ENCODE measurements at places on chromosomes 12 and 14.

- DNase-seq = no peak
- H3K27ac ChIP-seq = no peak overlapping the region
- no peaks in the 10 kb centered on the region for H3K36me3 ChIP-seq
- H3K4me1 ChIP-seq = no peaks in the 10 kb centered on the region
- H3K4me3 ChIP-seq = no peak overlapping the region
Measured at GRCh38 chr14:76752744-76753143, 8.5 kb upstream of the VASH1 start.

- H3K4me1 ChIP-seq = peaks cover 35% of the 10 kb centered on the region
- H3K36me3 ChIP-seq = no peaks in the 10 kb centered on the region
- H3K27ac ChIP-seq = no peak overlapping the region
- H3K27me3 ChIP-seq = no peaks in the 10 kb centered on the region
Measured at GRCh38 chr14:105286759-105287144, 14.0 kb downstream of the BRF1 start.

DNA sequence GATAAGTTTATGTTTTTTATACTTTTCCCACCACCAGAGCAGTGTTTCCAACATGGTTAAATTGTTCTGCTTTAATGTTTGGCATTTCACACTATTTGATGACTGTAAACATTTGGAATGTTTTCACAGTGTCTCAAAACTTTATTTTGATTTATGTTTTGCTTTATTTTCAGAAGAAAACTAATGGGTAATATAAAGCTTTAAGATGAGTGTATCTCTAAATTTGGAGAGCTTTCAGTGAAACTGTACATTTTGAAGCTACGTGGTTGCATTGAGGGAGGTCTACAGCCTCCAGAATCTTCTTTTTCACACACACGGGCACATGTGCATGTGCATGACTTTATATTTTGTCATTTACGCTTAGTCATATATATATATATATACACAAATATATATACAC is 10.7 kb downstream of the BICD1 start:
- DNase-seq = no peak
- no peaks in the 10 kb centered on the region for H3K27me3 ChIP-seq
- no peak overlapping the region for H3K4me3 ChIP-seq
- no peak overlapping the region for H3K27ac ChIP-seq
- H3K4me1 ChIP-seq = no peaks in the 10 kb centered on the region
- H3K36me3 ChIP-seq = no peaks in the 10 kb centered on the region

- H3K4me3 ChIP-seq = no peak overlapping the region
- H3K27me3 ChIP-seq = no peaks in the 10 kb centered on the region
- H3K4me1 ChIP-seq = peaks cover 9% of the 10 kb centered on the region
- peaks cover 5% of the 10 kb centered on the region for H3K36me3 ChIP-seq
- no peak for DNase-seq
- H3K27ac ChIP-seq = no peak overlapping the region
Measured at GRCh38 chr12:56321027-56321426, 5.2 kb upstream of the CNPY2 start.

DNA sequence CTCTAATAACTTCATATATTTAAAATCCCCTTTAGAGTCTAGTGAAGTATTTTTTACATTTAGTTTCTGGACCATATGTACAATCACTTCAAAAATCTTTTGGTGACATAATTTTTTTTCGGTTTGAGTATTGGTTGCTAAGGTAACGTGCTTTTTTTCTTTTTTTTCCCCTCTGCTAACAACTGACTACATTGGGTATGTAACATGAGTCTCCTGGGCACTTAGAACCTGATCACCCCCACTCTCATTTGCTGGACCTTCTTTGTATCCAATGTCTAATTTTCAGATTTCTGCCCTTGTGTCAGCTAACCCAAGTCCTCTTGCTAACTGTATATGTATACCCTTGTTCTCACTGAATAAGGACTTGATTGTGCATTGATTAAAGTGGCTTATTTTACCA is 592.9 kb upstream of the FLRT2 start:
- H3K27me3 ChIP-seq = no peaks in the 10 kb centered on the region
- peak overlapping the region; percentile 22 for H3K27ac ChIP-seq
- peaks cover 13% of the 10 kb centered on the region for H3K4me1 ChIP-seq
- no peak overlapping the region for H3K4me3 ChIP-seq
- DNase-seq = no peak

DNA sequence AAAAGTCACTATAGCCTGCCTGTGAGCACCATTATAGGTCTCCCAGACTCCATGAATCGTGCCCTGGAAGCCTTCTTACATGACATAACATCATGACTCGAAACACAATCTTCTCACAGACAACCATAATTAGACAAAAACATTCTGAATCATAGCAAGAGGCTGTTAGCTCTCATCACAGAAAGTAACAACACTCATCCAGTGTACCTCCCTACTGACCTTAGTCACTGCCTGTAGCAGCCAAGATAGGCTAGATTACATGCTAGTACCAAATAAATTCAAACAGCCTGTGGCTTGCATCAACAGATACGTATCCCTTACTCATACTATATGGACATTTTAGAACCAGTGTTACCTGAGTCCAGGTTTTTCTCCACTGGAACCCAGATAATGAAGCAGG is 663.8 kb upstream of the FOXG1 start:
- H3K4me1 ChIP-seq = no peaks in the 10 kb centered on the region
- no peaks in the 10 kb centered on the region for H3K36me3 ChIP-seq
- H3K27ac ChIP-seq = no peak overlapping the region
- no peak overlapping the region for H3K4me3 ChIP-seq
- H3K27me3 ChIP-seq = no peaks in the 10 kb centered on the region

- no peak overlapping the region for H3K4me3 ChIP-seq
- H3K36me3 ChIP-seq = no peaks in the 10 kb centered on the region
- no peaks in the 10 kb centered on the region for H3K4me1 ChIP-seq
Measured at GRCh38 chr12:31605531-31605930, 14.6 kb upstream of the DENND5B start.

DNA sequence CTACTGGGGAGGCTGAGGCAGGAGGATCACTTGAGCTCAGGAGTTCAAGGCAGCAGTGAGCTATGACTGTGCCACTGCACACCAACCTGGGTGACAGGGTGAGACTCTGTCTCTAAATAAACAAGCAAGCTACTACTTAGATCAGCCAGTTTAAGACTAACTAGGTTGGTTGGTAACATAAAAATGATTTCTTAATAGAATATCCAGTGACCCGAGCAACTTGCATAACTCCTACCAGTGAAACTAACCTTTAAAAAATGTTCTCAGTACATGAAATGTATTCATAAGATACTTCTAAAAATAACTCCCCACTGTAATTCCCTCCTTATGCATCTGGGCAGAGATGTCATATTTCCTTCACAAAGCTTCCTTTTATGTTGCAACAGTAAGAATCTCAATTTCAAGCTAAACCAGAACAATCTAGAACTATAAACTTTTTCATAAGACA is 15.9 kb downstream of the TAOK3 start:
- H3K36me3 ChIP-seq = no peaks in the 10 kb centered on the region
- H3K4me1 ChIP-seq = peaks cover 21% of the 10 kb centered on the region
- no peak for DNase-seq
- H3K27me3 ChIP-seq = no peaks in the 10 kb centered on the region
- peak overlapping the region; percentile 45 for H3K27ac ChIP-seq

Data from body of pancreas (tissue), 4 donors.